Hematopoietic multipotent progenitor cell treated with erythropoietin and hydrocortisone succinate and interleukin-3 and kit ligand, for 15 days (in vitro differentiated cells): ENCODE measurements at places on chromosomes 16 and 17.

GRCh38 chr16:55480228-55480655, 1.2 kb downstream of the MMP2 start:
- DNase-seq: no peak

- DNase-seq: no peak
Observed at GRCh38 chr17:77465358-77466041, 324.7 kb downstream of the SEC14L1 start.

DNA sequence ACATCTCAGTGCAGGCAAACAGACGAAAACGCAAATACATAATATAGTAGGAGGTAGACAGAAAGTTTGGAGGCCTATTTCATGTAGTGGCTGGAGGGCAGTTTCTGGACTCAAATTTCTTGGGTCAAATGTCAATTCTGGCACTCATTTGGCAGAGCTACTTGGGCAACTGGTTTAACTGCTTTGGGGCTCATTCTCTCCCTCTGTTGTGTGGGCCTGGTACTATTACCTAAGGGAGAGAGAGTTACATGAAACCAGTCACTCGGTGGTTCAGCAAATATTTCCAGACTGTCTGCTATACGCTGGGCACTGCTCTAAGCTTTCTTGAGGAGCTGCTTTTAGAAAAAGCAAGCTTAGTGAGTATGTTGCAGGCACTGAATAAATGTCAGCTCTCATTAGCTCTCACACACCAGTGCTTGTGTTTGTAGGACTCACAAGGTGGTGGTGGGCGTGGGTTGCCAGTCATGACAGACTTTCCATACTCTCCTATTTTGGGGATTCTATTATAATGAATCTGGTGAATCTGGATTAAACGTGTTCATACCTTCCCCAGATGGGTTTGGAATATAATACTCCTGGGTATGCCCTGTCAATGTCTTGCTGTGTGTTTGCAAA, 1.8 kb upstream of the SHISA9 start:
- no peak for DNase-seq

- DNase-seq: no peak
Observed at GRCh38 chr17:9151091-9151490, 129.8 kb downstream of the NTN1 start.

GRCh38 chr17:80023481-80024205, 12.0 kb downstream of the TBC1D16 start:
- no peak for DNase-seq

DNA sequence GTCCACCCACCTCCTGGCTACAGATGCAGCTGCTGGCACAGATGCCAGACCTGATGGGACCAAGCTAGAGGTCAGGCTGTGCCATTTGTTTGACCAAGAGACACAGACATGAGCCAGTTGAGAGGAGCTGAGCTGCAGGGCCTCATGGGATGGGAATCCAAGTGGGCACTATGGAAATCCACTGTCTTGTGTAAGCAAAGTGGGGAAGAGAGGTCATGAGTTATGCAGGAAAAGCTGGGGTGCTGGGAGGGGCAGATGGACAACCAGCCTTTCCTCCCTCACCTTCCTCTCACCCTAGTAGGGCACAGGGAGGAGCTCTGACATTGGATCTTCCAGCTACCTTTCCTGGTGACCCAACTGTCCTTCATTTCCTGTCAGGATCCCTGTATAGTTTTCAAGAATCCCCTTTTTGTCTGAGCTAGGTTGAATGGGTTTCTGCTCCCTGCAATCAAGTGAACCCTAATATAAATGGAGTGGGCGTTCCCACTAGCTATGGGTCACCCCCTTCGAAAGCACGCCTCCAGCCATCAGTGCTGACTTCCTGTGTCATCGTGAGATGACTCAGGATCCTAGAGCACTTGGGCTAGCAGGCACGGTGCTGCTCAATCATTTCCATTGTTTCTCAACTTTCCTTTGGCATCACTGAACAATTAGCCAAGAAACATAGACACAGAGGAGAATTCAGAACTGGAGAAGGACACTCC, 13.6 kb downstream of the ATPAF2 start:
- DNase-seq: no peak

GRCh38 chr17:79698146-79698846, 32.4 kb upstream of the ENPP7 start:
- no peak for DNase-seq
